ENCODE measurements at places on chromosomes 12 and 14.

- DNase-seq: no peak
Measured at GRCh38 chr14:29710015-29710414, 217.6 kb downstream of the PRKD1 start.

GRCh38 chr12:109868182-109869051, 11.9 kb downstream of the GLTP start:
- DNase-seq: no peak

DNA sequence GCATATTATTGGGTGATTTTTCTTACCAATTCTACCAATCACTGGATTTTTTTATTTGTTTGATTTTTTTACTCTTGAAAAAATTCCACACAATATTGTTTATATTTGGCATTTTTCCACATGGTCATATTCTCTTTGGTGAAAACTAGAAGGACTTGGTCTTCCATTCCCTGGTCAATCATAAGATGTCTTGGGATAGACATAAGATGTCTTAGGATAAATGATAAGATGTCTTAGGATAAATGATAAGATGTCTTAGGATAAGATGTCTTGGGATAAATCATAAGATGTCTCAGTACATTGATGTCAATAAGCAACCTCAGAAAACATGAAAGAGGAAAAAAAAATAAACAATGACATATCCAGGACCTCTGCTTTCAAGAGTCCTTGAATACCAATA, 309.1 kb downstream of the LRFN5 start:
- no peak for DNase-seq

- DNase-seq: no peak
Measured at GRCh38 chr14:101505236-101505970, 55.9 kb upstream of the DIO3 start.

DNA sequence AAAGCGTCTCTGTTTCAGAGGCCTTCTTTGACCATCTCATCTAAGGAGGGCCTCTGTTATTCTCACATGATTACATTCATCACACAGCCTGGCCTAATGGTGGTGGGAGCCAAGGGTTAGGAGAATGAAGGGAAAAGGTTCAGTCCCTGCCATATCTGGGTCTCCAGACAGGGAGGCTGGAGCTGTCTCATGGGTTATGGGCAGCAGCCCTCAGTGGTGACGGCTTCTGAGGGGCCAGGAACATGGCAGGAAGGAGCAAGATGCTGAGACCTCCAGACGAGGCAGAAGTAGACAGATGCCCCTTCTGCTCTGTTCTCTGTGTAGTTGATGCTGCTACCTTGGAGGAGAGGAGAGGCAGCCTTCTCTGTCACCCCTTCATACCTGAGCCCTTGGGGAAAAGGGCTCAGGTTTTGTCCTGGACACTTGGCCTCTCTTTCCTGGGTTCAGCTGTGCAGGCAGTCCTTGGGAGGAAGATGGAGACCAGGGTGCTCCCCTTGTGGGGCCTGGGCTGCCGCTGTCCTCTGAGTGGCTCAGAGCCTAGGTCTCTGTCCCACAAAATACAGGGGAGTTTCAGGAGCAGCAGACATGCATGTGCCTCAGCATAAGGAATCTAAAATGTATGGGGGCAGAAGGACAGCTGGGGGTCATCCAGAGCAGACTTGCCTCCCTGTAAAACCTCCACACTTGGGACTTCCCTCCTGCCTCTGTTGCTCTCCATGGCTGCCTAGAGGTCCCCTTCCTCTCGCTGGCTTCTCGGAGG, 3.6 kb downstream of the IFI27L2 start:
- no peak for DNase-seq

GRCh38 chr14:56810836-56811592, 735 bp upstream of the OTX2 start:
- no peak for DNase-seq

DNA sequence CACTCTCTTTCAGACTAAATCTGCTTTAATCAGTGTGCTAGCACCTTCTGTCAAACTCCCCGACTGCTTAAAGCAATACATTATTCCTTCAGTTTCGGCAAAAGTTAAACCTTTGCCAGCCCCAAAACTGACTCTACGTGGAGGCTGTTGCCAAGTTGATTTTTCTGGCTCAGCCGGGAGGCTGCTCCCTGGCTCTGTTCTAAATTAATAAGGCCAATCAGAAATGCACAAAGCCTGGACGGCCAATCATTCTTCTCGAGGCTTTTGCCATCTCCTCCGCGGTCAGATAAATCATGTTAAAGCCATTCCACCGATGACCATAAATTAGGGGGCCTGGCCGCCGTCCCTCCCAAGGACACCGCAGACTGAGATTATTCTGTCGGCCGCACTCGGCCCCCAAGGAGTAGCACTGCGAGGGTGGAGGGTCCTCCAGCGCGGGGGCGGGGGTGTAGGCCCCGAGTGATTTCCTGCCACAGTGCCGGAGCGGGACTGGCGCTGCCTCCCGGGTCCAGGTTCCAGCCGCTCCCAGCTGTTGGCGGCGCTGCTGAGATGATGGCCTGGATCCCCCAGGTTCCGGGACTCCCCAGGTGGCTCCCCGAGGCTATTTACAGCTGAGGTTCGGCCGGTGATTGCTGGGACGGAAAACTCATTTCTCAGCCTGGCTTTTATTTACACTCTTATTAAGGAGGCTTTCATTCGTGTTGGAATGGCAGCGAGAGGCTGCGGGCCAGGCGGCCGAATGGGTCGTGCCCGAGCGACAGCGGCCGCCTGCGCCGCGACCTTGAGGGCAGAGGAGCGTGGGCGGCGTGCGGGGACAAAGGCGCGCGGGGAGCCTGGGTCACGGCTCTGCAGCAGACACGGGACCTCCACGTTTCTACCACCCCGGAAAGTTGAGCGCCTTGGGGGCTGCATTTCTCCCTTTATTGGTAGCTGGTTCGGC, 165.1 kb downstream of the MON2 start:
- no peak for DNase-seq

GRCh38 chr14:52021957-52022600, 32.7 kb downstream of the RTRAF start:
- DNase-seq: no peak

- DNase-seq: no peak
Measured at GRCh38 chr12:45464699-45465098, 248.8 kb downstream of the ANO6 start.

DNA sequence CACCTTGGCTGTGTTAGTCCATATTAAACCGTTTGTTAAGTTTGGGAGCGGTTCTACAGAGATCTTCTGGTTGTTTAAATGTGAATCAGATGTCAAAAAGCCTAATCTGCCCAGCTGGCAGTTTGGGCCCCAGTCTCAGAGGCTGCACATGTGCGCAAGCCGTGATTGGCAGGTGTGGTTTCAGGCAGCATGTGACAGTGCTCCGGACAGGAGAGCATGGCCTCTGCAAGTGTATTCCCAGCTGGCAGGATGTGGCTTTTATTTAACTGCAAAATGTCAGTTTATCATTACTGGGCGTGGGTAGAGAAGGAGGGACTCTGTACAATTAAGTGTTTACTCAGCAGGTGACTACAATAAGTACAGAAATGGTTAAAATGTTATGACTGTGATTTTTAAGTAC, 77.5 kb downstream of the PELI2 start:
- no peak for DNase-seq

- DNase-seq: no peak
Measured at GRCh38 chr12:17344649-17345048, 738.7 kb upstream of the LMO3 start.

DNA sequence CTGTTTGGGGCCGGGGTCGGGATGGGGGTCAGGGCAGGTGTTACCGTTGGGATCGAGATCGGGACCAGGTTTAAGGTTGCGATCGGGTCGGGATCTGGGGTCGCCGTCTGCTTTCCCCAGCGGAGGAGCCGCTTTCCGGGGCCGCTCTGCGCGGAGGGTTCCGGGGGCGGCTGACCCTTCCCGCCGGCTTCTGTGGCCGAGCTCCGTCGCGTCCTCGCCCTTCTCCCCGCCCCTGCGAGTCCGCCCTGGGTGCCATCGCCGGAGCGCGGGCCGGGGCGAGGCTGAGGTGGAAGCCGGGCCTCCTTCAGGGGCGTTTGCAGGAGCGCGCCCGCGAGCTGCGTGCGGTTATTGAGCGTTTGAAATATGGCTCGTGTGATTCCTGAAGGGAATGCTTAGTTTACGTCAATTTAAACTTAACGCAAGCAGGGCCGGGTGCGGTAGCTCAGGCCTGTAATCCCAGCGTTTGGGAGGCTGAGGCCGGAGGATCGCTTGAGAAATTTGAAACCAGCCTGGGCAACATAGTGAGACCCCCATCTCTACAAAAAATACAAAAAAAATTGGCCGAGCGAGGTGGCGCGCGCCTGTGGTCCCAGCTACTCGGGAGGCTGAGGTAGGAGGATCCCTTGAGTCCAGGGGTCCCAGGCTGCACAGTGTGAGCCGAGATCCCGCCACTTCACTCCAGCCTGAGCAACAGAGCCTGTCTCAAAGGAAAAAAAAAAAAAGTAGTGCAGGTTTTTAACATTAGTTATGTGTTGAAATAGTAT, 620 bp downstream of the PGAM5 start:
- peak; percentile 14 for DNase-seq

DNA sequence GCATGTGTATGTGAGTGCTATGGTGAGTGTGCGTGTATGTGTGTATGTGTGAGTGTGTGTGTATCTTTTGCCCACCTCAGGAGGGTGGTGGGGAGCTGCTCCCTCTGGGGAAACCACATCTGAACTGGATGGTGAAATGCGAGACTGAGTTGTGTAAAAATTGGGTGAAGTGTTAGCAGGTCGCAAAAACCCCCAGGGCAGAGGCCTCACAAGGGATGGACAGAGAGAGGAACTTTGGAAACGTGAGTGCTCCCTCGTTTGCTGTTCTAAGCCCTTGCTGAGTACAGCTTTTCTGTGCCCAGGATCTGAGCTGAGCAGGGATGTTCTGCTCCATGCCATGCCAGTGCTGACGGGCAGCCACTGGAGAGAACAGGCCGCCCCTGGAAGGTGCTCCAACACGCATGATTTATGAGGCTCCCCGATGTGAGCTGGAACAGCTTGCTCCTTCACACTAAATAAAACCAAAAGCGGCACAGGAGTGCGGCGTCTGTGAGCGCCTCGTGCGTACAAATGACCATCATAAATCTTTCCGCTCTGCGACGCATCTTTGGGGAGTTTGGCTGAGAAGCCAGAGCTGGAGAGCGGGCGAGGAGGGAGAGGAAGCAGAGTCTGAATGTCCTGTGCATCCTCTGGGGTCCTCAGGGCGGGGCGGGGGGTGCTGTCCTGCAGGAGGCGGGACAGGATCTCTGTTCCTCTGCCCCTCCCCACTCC, 14.1 kb upstream of the GALNT9 start:
- no peak for DNase-seq

DNA sequence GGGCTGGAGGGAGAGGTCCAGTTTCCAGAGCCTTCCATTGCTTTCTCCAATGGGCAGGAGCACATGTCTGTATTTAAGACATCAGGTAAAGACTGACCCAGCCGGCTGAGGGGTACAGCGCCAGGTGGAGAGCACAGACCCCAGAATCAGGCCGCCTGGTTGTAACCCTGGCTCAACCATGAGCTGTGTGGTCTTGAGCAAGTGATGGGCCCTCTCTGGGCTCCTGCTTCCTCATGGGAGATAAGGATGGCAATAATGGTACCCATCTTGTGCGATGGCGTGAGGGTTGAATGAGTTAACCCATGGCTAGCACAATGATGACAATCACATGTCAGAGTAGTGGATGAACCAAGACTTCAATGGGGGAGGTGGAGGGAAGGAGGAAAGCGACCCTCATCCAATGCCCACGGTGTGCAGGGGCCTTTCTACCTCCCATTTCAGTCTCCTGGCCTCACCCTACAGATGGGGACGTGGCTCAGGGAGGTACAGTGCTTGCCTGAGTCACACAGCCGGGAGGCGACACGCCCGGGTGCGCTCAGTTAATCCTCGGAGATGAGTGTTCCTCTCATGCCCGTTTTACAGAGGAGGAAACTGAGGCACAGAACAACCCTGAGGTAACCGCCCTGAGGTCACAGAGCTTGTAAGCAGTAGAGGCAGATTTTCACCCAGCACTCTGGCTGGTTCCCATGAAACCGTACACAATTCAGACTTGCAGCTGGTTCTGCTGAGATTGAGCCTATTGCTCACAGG, 163.9 kb downstream of the RBM19 start:
- no peak for DNase-seq

- no peak for DNase-seq
Measured at GRCh38 chr12:14167005-14167628, 185.7 kb upstream of the GRIN2B start.

GRCh38 chr12:82937151-82937550, 250.4 kb downstream of the TMTC2 start:
- DNase-seq: no peak

- no peak for DNase-seq
Measured at GRCh38 chr12:29350080-29350479, 30.9 kb downstream of the ERGIC2 start.

DNA sequence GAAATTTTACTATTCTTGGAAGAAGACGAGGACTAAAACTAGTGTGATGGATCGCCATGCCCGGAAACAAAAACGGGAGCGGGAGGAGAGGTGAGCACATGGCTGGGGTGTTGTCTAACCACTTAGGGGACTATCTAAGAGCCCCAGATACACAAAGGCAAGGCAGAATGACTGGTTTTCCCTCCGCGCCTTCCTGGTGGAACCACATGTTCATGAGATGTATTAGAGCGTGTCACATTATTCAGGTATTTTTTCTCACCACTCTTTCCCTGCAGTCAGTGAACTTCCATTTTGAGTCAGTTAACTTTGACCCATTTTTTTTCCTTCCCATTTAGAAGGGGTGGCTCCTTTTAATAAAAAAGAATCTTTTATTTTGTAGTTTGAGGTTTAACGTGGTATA, 68.8 kb upstream of the TRAF3 start:
- DNase-seq: no peak

DNA sequence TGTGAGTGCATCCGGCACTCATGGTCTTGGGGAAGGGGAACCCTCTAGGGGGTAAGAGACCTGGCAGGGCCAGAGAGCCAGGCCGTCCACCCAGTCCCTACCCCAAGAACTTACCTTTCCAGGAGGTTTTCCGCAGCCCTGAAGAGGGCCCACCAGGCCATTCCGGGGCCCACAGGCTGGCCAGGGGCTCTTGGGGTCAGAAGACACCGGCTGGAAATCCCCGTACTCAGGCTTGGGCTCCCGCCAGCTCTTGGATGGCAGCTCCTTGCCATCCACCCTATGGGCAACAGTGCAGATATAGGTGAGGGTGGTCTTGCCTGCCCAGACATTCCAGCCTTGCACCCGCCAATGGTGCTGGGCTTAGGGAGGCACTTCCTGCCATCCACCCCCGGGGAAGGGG, 34.6 kb downstream of the NCKAP5L start:
- no peak for DNase-seq

DNA sequence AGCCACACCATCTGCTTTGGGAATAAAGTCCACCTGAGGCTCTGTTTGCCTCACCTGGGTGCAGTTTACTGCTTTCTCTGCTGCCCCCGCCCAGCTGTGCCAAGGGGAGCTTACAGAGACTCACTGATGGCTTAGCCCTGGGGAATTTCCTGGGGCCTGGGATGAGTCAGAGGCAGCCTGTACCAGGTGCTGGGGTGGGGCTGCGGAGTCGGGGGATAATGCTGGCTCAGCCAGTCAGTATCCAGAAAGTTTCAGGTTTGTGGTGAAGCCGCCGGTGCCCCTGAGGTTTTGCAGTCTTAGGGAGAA, 22.3 kb downstream of the PLEKHG3 start:
- DNase-seq: peak; percentile 35

DNA sequence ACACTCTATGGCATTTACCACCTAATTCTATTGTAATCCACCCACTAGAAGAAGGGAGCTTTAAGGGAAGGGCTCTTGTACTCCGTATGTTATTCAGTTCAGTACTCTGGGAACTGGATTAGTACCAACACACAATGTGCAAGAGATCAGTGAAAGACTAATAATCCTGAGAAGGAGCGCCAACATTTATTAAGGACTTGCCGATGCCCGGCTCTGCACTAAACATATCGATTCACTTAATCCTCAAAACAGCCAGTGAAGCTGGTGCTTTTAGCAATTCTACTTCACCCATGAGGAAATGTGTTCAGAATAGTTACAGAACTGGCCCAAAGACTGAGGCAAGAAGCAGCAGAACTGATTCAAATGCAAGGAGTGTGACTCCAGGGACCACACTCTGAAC, 80.9 kb downstream of the RPS6KA5 start:
- DNase-seq: no peak

Data from activated T-helper 1 cell treated with Interleukin-2 at 50 U/mL for 16 hours (primary cell).